ENCODE measurements at places on chromosomes 12 and 14.
A peak's percentile ranks its signal among the peaks of the same experiment; 100 is the strongest.

GRCh38 chr14:69841656-69842055 lies 37.6 kb upstream of the SMOC1 start:
- H3K27ac ChIP-seq: no peak overlapping the region
- no peak for DNase-seq
- no peaks in the 10 kb centered on the region for H3K27me3 ChIP-seq
- no peak overlapping the region for H3K4me3 ChIP-seq

DNA sequence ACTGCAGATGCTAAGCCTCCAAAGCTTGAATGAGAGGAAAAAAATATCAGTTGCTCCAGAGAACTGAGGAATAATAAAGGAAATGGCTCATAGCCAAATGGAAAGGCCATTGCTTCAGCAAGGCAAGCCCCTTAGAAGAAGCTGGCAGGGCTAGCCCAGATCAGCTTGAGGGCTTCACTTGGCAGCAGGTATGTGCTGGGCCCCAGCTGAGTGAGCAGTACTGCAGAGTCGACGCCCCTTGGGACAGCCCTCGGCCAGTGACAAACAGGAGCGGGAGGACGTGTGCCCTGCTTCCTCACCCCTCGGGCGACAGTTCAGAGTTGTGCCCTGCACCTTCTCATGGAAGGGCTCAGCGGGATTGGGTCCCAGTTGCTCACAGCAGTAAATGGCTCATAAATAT lies 1031.2 kb upstream of the TMEM132C start:
- no peaks in the 10 kb centered on the region for H3K4me1 ChIP-seq
- no peak overlapping the region for H3K27ac ChIP-seq
- H3K36me3 ChIP-seq: no peaks in the 10 kb centered on the region
- no peak for DNase-seq

DNA sequence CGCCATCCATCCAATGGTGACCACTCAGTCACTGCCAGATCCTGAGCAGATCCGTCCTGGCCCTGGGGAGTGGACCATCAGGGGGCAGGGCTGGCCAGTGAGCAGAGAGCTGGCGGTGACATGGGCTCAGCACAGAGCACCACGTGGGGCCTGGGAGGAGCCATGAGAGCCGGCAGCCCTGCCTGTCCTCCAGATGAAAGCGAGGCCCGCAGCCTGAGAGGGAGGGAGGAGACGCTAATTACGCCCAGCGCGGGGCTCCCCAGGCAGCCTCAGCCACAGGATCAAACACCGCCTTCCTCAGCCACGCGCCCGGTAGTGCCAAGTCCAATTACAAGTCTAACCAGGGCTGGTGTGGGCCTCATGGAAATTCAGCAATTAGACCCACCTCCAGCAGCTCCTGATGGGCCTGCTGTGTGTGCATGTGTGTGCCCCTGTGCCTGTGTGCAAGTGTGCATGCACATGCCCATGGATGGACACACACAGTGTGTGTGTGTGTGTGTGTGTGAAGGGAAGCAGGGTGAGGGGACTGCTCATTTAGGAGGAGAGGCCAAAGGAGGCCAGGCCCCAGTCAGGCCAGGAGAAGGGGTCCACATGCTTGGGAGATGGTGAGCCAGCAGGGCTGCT lies 68.0 kb downstream of the KIF26A start:
- peaks cover 7% of the 10 kb centered on the region for H3K4me1 ChIP-seq
- H3K27ac ChIP-seq: no peak overlapping the region
- no peak for DNase-seq
- H3K27me3 ChIP-seq: no peaks in the 10 kb centered on the region
- no peaks in the 10 kb centered on the region for H3K36me3 ChIP-seq
- no peak overlapping the region for H3K4me3 ChIP-seq

DNA sequence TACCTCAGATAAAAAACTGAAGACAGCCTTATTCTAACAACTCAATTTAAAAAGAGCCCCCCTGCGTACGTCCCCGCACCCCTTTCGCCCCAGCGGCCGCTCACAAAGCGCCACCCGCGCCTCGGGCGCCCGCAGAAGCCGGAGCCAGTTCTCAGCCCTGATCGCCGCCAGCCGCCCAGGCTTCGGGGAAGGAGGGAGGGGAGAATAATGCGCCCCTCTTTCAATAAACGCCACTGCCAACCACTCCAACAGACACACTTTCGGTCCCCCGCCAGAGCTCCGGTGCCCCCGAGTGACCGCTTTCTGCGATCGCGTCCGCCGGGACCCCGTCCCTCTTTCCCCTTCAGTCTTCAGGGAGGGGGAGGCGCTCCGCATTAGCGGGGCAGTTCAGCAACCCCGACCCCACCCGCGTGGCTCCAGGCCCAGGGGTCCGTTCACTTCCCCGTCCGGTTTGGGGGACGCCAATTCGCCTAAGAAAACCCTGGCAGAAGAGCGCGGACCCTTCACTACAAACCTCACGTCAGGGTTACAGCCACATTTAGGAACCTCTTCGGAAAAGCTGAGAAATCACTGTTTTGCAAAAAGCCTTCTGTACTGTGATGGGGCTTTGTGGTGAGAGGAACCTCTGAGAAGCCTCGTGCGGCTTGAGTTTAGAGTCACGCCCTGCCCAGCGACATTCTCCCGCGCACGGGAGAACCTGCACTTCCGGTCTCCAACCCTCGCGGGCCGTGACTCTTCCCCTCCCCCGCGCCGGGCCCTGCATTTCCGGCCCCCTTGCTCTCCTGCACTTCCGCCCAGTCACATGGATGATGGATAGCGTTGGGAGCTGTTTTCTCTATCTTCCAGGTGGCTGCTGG lies 18.7 kb downstream of the FOXG1 start:
- no peak for DNase-seq
- H3K4me3 ChIP-seq: peak overlapping the region; percentile 50
- H3K36me3 ChIP-seq: no peaks in the 10 kb centered on the region
- H3K4me1 ChIP-seq: peaks cover 4% of the 10 kb centered on the region
- peaks cover 41% of the 10 kb centered on the region for H3K27me3 ChIP-seq
- no peak overlapping the region for H3K27ac ChIP-seq

GRCh38 chr14:97697772-97698171 lies 900.6 kb downstream of the VRK1 start:
- H3K4me1 ChIP-seq: no peaks in the 10 kb centered on the region
- H3K27me3 ChIP-seq: no peaks in the 10 kb centered on the region
- no peak overlapping the region for H3K27ac ChIP-seq
- no peaks in the 10 kb centered on the region for H3K36me3 ChIP-seq
- DNase-seq: no peak
- no peak overlapping the region for H3K4me3 ChIP-seq

DNA sequence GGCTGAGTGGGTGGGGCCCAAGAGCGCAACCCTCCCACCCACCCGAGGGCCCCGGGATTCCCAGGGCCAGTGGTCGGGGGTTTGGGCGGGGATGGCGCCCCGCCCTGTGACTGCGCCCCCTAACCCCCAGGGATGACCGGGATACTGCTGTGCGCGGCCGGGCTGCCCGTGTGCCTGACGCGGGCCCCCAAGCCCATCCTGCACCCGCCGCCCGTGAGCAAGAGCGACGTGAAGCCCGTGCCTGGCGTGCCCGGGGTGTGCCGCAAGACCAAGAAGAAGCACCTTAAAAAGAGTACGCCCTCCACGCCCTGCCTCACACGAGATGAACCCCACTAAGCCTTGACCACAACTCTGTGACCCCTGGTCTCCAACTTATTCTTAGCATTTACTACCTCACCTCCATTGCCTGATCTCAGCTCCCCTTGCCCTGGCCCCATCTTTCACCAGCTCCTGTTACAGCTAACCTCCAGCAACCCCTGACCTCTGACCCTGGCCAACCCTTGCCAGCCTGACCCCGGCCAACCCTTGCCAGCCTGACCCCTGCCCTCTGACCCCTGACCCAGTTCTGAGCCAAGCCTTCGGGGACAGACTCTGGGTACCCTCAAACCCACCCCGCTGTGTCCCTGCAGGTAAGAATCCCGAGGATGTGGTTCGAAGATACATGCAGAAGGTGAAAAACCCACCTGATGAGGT lies 37.0 kb downstream of the DTX1 start:
- H3K4me1 ChIP-seq: peaks cover 7% of the 10 kb centered on the region
- H3K36me3 ChIP-seq: no peaks in the 10 kb centered on the region
- H3K27ac ChIP-seq: no peak overlapping the region
- H3K4me3 ChIP-seq: peak overlapping the region; percentile 41
- no peak for DNase-seq
